ENCODE measurements at places on chromosomes 4 and X.

- no peaks in the 10 kb centered on the region for H3K36me3 ChIP-seq
- H3K4me1 ChIP-seq: no peaks in the 10 kb centered on the region
- no peak for DNase-seq
- no peak overlapping the region for H3K4me3 ChIP-seq
- H3K27me3 ChIP-seq: no peaks in the 10 kb centered on the region
Observed at GRCh38 chr4:22417408-22417807, 98.5 kb downstream of the ADGRA3 start.

- no peaks in the 10 kb centered on the region for H3K36me3 ChIP-seq
- no peak overlapping the region for H3K4me3 ChIP-seq
- no peak overlapping the region for H3K27ac ChIP-seq
- DNase-seq: no peak
Observed at GRCh38 chr4:124804584-124804983, 92.1 kb upstream of the ANKRD50 start.

- H3K27me3 ChIP-seq: no peaks in the 10 kb centered on the region
- H3K36me3 ChIP-seq: peaks cover 34% of the 10 kb centered on the region
- peak overlapping the region; percentile 83 for H3K4me3 ChIP-seq
- no peak for DNase-seq
- H3K4me1 ChIP-seq: peaks cover 59% of the 10 kb centered on the region
- H3K27ac ChIP-seq: no peak overlapping the region
Observed at GRCh38 chrX:153922932-153923857, 2.9 kb downstream of the ARHGAP4 start.

DNA sequence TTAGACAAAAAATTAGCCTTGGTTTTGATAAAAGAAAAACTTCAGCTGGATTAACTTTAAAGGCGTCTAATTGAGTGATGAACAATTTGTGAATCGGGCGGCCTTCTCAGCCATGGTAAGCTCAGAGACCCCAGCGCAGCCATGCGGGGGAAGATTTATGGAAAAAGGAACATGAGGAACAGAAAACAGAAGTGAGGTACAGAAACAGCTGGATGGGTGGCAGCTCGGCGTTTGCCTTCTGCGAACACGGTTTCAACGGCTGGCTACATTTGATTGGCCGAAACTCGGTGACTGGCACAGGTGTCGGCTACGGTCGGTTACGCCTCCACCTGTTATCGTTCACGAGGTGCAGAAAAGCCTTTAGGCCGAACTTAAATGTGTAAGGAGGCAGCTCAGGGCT is 401.4 kb upstream of the FAT1 start:
- no peak for DNase-seq
- no peaks in the 10 kb centered on the region for H3K27me3 ChIP-seq
- H3K36me3 ChIP-seq: no peaks in the 10 kb centered on the region
- no peak overlapping the region for H3K27ac ChIP-seq
- H3K4me3 ChIP-seq: no peak overlapping the region

- DNase-seq: no peak
- H3K27ac ChIP-seq: no peak overlapping the region
- peaks cover 12% of the 10 kb centered on the region for H3K4me1 ChIP-seq
- H3K27me3 ChIP-seq: peaks cover 60% of the 10 kb centered on the region
- no peaks in the 10 kb centered on the region for H3K36me3 ChIP-seq
Observed at GRCh38 chr4:190014771-190015537, 12.1 kb downstream of the FRG2 start.

- no peak overlapping the region for H3K4me3 ChIP-seq
- H3K36me3 ChIP-seq: no peaks in the 10 kb centered on the region
- H3K27ac ChIP-seq: no peak overlapping the region
- no peaks in the 10 kb centered on the region for H3K27me3 ChIP-seq
Observed at GRCh38 chr4:140096921-140097320, 57.1 kb downstream of the MAML3 start.

DNA sequence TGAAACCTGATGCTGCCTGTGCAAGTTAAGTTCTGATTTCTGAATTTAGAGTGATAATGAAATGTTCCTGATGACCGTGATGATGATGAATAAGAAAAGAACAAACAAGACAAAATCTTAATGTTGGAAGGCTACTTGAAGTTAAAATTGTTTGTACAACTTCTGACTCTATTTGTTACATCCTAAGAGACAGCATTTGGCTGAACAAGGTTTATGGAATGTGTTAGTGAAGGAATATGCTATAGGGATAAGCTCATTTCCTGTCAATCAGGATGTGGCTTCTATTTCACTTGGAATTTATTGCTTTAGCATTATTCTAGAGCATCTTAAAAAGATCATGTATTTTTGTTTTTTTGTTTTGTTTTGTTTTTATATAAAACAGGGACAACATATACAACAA is 267.5 kb downstream of the FAT4 start:
- DNase-seq: no peak
- no peak overlapping the region for H3K27ac ChIP-seq
- H3K27me3 ChIP-seq: no peaks in the 10 kb centered on the region
- H3K4me1 ChIP-seq: no peaks in the 10 kb centered on the region
- H3K4me3 ChIP-seq: no peak overlapping the region

GRCh38 chr4:181637186-181638105 is 605.8 kb upstream of the TENM3 start:
- no peak overlapping the region for H3K4me3 ChIP-seq
- no peak overlapping the region for H3K27ac ChIP-seq
- no peaks in the 10 kb centered on the region for H3K36me3 ChIP-seq
- H3K27me3 ChIP-seq: no peaks in the 10 kb centered on the region
- no peaks in the 10 kb centered on the region for H3K4me1 ChIP-seq
- DNase-seq: no peak
